ENCODE measurements at places on chromosomes 5 and 9.

- DNase-seq: peak; percentile 10
Measured at GRCh38 chr5:16690243-16690852, 73.6 kb upstream of the RETREG1 start.

DNA sequence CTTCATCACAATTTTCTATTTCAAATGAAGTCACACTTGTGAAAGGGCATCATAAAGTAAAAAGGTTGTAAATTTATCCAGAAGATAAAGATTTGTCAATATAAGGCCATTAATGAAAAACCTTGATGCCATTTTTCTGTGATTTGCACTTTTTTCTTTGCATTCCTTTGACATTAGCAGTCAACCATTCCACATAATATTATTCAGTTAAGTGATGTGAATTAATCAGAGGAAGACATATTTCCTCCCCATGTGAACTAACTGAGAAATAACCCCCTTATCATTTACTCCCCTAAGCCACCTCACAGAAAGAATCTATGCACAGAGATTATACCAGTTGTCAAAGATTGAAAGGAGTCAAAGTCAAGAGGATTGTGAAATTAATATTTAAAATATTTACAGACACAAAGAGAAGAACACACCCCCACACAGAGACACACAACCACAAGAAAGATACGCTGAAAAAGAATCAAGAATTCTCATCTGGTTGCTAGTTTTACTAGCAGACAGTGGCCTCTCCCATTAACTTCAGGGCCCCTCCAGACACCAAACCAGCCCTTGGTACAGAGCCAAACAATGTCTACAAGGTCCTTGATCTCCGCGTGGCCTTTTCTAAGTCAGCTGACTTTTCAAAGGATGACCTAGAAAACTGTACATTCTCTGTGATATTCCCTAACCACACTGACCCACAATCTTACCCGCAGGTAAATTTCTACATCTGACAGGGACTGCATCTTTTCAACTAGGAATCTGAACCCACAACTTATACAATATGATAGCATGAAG lies 29.5 kb downstream of the GNAQ start:
- DNase-seq: no peak

GRCh38 chr9:17330097-17330496 lies 195.3 kb downstream of the CNTLN start:
- no peak for DNase-seq

GRCh38 chr9:38412751-38413150 lies 11.5 kb downstream of the IGFBPL1 start:
- DNase-seq: no peak

- no peak for DNase-seq
Measured at GRCh38 chr5:147898875-147899401, 7.4 kb downstream of the C5orf46 start.

GRCh38 chr9:129245276-129245675 lies 67.2 kb upstream of the IER5L start:
- no peak for DNase-seq

DNA sequence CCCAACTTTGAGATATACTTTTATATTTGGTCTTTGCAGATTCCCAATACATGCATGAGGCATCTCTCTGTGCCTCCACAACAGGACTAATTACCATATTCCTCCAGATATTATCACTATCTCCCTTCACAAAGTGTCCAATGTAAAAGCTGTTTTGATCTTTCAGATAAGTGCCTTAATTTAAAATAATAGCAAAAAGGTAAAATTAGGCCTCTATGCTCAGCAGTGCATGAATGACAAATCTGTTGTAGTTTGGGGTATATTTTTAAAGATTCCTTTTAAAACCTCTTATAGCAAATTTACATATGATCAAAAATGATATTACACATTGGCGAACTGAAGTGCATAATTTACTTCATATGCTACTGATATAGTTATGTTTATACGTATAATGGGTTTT lies 369.2 kb upstream of the CCNH start:
- DNase-seq: no peak

GRCh38 chr5:160626322-160626721 lies 204.7 kb downstream of the PTTG1 start:
- DNase-seq: no peak

DNA sequence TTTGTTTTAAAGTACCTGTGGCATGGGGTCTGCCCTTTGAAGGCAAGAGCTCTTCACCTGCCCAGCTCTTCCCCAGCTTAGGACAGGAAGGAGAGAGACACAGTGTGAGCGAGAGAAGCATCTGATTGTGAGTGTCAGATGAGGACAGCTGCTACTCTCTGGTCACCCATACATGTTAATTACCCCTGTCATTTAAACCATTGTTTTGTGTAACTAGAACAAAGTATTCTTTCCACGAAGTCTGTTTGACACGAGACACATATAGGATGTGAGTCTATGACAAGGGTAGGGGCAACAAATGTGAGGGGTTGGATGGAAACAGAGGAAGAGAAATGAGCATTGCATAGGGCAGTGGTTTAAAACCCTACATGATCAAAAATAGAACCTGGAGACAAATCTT lies 3.0 kb upstream of the CD274 start:
- DNase-seq: no peak

GRCh38 chr9:69593301-69593700 lies 78.9 kb downstream of the APBA1 start:
- no peak for DNase-seq

DNA sequence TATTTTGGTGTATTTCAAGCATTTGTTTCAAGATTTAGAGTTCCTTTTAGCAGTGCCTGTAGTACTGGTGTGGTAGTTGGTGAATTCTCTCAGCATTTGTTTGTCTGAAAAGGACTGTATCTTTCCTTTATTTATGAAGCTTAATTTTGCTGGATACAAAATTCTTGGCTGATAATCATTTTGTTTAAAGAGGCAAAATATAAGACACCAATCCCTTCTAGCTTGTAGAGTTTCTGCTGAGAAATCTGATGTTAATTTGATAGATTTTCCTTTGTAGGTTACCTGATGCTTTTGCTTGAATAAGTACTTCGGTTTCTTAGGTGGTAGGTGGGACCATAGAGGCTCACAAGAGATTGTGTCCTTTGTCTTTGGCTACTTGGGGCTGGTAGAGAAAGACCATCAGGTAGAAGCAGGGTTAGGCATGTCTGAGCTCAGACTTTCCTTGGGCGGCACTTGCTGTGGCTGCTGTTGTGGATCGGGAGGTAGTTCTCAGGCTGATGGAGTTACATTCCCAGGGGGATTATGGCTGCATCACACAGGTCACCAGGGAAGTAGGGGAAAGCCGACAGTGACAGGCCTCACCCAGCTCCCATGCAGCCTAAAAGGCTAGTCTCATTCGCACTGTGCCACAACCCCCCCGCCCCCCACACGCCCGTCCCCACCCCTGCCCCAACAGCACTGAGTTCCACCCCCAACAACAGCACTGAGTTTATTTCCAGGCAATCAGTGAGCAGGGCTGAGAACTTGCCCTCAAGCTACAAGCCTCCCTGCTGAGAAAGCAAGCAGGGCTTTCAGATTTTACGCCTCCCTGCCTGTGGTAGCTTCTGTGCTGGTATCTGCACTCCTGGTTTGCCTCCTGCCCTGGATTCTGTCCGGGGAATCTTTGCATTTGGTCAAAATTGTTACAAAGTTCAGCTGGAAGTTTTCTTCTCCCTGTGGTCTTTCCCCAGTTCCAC lies 127.1 kb upstream of the GLRA1 start:
- DNase-seq: no peak

- no peak for DNase-seq
Measured at GRCh38 chr9:133202145-133202513, 6.9 kb downstream of the OBP2B start.

DNA sequence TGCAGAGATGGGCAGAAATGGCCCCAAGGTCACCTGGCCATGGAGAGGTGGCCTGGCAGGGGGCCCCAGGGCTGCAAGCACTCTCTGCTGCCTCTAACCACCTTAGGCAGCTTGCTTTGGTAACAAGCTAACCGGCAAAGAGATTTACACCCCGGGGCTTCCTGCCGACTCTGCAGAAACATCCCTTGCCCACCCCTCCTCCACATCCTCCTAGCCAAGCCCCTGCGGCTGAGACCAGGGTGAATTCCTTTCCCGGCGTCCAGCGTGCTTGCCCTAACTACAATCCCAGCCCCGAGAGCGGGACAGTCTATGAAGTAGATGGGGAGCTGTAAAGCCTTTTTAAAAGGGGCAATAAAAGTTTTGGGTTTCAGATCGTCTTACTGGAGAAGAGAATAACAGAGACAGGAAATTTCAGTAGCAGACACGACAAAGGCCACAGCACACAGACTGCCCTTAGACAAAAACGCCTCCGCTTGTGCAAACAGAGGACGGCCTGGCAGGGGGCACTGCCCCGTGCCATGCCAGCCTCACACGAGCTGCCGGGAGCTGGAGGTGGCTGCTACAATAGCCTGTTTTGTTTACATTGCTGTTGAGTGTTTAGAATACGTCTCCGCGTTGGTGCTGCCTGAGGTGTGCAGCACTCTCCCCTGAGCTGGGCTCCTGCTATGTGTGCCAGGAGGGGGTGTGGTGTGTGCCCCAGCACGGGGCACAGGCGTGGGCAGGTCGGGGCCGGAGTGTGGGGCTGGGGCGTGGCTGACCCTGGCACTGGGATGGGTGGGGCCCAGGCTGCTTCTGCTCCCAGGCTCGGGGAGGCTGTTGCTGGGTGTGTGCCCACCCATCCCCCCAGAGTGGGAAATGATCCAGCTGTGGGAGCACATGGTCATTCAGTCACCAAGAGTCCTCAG lies 15.3 kb downstream of the MYMK start:
- no peak for DNase-seq

DNA sequence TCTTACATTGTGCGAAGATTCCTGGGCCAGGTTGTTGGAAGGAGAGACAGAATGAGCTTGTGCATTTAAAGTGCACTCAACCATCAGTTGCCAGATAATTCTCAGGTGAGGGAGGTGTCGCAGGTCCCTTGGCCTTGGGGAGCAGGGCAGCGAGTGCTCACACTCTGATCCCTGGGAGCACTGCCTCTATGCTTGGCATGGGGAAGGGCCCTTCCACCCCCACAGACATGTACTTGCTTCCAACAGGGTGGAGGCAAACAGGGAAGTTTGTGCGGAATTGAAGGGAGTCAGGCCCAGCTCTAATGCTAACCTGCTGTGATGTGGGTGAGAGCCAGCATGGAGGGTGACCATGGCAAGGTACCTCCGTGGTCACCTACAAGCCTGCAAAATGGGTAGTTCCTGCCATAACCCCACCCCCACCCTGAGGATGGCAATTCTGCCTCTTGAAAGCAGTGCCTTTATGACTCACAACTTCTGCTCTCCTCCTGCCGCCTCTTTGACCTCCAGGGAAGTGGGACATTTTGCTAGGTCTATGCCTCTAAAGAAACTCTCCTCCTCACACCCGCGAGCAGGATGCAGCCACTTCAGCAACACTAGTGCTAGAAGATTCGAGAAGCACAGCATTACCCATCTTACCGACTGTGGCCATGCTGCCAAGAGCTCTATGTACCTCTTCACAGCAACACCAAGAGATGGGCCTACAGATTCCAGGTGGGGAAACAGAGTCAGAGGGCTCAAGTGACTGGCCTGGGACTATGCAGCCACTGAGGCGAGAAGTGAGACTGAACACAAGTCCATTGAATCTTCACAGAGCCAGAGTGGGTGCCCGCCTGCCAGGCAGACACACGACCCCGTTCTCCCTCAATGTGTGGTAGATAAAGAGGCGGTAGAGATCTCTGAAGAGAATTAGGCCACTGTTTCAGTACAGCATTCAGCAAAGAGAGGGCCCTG lies 22.1 kb upstream of the SLC25A51 start:
- DNase-seq: peak; percentile 56

DNA sequence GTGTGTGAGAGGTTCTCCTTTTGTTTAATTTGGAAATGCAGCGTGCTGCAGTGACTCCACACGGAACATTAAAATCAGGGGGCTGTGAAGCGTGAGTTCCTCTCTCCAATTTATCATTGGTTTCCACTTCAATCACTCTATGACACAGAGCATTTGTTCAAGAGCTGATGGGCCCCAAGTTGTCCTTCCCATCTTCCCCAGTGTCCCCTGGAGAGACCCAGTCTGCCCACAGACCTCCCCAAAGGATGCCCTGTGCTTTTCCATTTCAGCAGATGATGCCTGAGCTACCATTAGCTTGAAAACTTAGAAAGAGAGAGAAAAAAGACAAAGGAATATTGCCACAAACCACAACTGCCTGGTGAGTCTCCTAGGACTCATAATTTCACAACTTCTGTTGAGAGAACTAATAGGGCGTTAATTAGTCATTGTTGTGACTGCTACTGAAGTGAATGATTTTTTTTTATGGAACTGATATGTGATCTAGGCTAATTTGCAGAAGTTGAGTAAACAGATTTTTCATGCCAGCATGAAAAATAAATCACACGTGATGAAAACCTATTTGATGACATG lies 772.7 kb downstream of the SEMA5A start:
- DNase-seq: no peak

- DNase-seq: no peak
Measured at GRCh38 chr5:32155211-32155610, 18.9 kb downstream of the GOLPH3 start.

DNA sequence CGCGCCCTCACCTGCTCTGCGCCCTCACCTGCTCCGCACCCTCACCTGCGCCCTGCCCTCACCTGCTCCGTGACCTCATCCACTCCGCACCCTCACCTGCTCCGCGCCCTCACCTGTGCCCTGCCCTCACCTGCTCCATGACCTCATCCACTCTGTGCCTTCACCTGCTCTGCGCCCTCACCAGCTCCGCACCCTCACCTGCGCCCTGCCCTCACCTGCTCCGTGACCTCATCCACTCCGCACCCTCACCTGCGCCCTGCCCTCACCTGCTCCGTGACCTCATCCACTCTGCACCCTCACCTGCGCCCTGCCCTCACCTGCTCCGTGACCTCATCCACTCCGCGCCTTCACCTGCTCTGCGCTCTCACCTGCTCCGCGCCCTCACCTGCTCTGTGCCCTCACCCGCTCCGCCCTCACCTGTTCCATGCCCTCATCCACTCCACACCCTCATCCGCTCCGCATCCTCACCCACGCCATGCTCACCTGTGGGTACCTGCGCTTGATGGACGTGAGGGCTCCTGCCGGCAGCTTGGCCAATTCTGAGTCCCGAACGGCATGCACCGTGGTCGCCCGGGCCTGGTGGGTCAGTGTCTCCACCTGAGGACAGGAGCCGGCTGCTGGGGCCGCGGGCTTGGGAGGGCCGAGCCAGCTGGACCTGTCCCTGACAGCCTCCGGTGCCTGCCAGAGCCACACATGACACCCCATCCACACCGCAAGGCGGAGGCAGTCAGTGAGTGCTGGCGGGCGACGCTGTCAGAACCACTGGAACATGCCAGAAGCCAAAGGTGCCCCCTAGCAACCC lies 35.6 kb upstream of the NSMF start:
- no peak for DNase-seq

GRCh38 chr5:14108170-14108996 lies 34.8 kb upstream of the TRIO start:
- peak; percentile 67 for DNase-seq

- DNase-seq: no peak
Measured at GRCh38 chr5:74953937-74954720, 87.9 kb upstream of the FAM169A start.

DNA sequence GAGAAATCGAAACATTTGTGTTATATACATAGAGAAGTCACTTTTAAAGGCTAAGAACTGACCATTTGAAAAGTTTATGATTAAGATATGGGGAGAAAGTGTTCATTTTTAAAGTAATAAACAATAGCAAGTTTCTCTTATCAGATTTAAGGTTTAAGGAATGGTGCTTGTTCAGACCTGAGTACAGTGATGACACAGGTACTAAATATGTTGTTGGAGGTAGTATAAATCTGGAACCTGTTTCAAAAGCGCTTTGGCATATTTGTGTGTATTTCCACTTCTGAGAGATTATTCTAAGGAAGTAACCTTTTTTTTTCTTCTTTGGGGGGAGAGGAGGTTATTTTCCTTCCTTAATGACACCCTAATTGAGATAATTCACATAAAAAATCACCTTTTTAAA lies 18.4 kb downstream of the CDC42SE2 start:
- DNase-seq: no peak

Measured in inflammatory macrophage treated with lipopolysaccharide for 1 hour (primary cell).